ENCODE measurements at places on chromosomes 1 and 21. TPM values are rescaled to one million over a fixed set of nuclear protein-coding genes. Genes with fewer than 3 reads are reported as not detected.

Gene PIAS3
- total RNA-seq, result 12.6 TPM

- no peak overlapping the region for H3K4me3 ChIP-seq
- no peaks in the 10 kb centered on the region for H3K36me3 ChIP-seq
- no peaks in the 10 kb centered on the region for H3K4me1 ChIP-seq
- H3K27me3 ChIP-seq, result no peaks in the 10 kb centered on the region
- no peak for DNase-seq
Measured at GRCh38 chr1:185355947-185356346, 38.9 kb upstream of the IVNS1ABP start.

GRCh38 chr1:89918127-89918793, 76.7 kb upstream of the ZNF326 start:
- no peaks in the 10 kb centered on the region for H3K27me3 ChIP-seq
- H3K27ac ChIP-seq, result no peak overlapping the region
- no peak for DNase-seq
- H3K4me1 ChIP-seq, result peaks cover 15% of the 10 kb centered on the region
- H3K4me3 ChIP-seq, result no peak overlapping the region
- no peaks in the 10 kb centered on the region for H3K36me3 ChIP-seq

GRCh38 chr1:19559641-19560040, 74.3 kb upstream of the CAPZB start:
- H3K36me3 ChIP-seq, result no peaks in the 10 kb centered on the region
- peaks cover 21% of the 10 kb centered on the region for H3K4me1 ChIP-seq

GRCh38 chr1:54475357-54475881, 69.2 kb upstream of the SSBP3 start:
- no peak for DNase-seq
- peak overlapping the region; percentile 49 for H3K4me3 ChIP-seq
- no peaks in the 10 kb centered on the region for H3K36me3 ChIP-seq
- H3K27ac ChIP-seq, result no peak overlapping the region
- peaks cover 8% of the 10 kb centered on the region for H3K4me1 ChIP-seq

Gene SEC16B
- total RNA-seq, result 1.4 TPM

Gene SLC27A3
- total RNA-seq, result 9.0 TPM

Gene ERICH3
- not detected for total RNA-seq

Gene SNX7
- total RNA-seq, result 14.8 TPM

Gene NOL9
- total RNA-seq, result 13.9 TPM

- no peak overlapping the region for H3K4me3 ChIP-seq
- no peak for DNase-seq
- H3K27ac ChIP-seq, result no peak overlapping the region
Measured at GRCh38 chr1:106727171-106727570, 329.3 kb upstream of the PRMT6 start.

Gene MTR
- 60.5 TPM for total RNA-seq

- H3K27ac ChIP-seq, result no peak overlapping the region
- no peak overlapping the region for H3K4me3 ChIP-seq
- DNase-seq, result no peak
- H3K36me3 ChIP-seq, result no peaks in the 10 kb centered on the region
- H3K4me1 ChIP-seq, result no peaks in the 10 kb centered on the region
Measured at GRCh38 chr1:240198376-240198775, 106.7 kb downstream of the FMN2 start.

DNA sequence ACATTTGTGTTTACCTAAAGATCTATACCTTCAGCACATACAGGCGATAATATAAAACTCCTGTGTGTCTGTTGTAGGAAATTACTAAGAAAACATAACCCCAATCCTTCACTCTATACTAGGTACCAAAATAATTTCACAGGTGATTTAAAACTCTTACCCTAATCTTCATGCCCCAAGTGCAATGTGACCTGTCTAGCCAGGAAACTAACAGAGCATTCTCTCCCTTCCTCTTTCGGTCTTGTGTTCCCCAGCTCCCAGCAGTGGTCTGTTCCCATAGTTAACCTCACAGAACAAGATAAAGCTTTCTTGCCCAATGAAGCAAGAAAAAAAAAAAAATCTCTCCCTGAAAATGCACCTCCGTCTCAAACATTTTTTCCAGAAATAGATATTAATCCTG, 493.5 kb downstream of the DPYD start:
- H3K27me3 ChIP-seq, result no peaks in the 10 kb centered on the region
- H3K36me3 ChIP-seq, result no peaks in the 10 kb centered on the region
- H3K27ac ChIP-seq, result no peak overlapping the region

Data from heart right ventricle (tissue), 16 donors.